GM20000 (cell line): ENCODE measurements at places on chromosomes 13 and 19.

DNA sequence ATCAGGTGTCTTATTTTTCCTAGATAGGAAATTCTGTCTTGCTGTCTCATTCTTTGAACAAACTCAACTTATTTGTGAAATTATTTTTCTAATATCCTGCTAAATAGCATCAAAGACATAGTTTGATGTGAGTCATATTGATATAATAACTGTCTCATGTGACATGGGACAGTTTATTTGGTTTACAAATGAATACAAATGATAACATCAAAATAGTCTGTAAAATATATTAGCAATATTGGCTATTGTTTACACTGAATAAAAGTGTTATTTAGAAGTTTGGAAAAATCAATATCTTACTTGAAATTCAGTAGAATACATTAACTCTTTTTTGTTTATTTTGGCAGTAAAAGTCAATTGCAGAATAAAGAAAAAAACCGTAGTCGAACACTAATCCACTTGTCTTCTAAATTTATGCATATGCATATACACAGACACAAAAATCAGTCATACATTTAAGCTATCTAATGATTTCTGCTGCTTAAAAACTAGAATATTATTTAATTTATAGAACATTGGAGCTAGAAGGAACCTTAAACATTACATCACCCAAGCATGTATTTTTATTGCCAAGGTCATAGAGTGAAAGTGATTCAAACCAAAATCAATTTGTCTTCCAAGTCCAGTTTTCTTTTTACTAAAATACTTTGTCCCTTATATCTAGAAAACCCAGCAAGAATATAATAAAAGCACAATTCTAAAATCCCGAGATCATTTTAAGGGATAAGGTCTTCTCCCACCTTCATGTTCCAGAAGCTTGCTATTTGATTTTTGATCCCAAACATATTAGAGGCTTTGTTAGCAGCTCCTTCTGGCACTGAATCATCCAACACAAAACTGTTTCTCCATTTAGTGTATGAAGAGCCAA lies 776.5 kb upstream of the SLITRK1 start:
- no peak for DNase-seq

GRCh38 chr19:40420766-40421765 lies 4.7 kb downstream of the SERTAD1 start:
- peak; percentile 80 for DNase-seq

GRCh38 chr13:91383836-91384235 lies 14.6 kb upstream of the GPC5 start:
- no peak for DNase-seq

DNA sequence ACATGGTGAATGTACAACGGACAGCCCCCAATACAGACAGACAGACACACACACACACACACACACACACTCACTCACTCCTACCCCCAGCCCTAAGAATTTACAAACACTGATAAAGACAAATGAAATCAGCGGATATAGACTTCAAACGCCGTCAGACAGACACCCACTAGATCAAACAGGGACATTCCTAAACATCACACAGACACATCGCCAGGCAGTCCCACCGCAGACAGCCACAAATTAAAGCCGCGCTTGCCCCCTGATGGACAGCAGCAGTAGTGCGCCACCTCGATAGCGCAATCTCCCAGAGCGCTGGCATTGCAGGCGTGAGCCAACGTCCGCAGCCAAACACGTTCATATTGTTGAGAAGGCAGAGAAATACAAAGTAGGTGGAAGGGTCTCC lies 24.7 kb upstream of the ADGRE1 start:
- peak; percentile 85 for DNase-seq

DNA sequence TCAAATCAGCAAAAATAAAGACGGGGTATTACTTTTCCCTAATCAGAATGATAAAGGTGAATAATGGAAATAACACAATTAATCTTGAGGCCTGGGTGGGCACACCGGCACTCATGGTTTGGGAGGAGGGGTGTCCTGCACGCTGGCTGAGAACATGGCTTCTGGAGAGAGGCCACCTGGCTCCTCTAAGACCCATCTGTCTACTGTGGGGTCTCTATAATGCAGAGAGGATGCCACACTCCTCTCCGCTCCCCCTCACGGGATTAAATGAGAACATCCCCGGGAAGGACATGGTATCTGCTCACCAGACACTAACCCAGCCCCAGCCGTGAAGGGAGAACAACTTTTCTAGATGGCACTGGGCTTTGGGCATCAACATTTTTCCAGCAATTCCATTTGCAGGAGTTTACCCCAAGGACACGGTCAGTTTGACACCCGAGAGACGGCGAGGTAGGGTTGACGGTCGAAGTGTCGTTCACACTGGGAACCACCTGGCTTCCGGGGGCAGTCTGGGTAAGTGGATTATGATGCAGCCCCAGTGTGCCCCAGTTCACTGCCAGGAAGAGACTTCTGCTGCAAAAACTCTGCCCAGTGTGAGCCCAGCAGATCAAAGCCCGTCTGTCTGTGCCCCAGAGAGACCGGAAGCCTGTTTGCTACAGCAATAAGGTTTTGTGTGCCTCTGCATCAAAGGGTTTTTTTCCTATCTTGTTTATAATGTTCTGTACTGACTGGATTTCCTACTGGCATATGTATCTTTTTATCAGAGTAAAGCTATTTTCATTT lies 56.6 kb downstream of the CEBPG start:
- DNase-seq, result no peak

GRCh38 chr13:34816245-34816884 lies 125.7 kb upstream of the NBEA start:
- DNase-seq, result no peak

DNA sequence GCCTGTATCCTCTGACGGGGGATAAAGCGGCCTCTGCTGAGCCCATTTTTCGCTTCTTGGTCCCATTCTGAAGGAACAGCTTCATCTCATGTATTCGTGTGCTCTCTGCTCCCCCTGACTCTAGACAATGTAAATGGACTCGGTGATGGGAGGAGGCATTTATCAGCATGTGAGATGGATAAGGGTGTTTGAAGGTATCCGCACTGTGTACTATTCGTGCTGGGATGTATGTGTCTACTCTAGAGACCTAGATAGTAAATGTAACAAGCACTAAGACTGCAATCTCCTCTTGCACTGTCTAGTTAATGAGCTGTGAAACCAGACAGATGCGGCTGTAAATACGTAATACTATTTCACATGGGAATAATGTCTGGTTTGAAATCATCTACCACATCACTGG lies 134.6 kb upstream of the ARGLU1 start:
- no peak for DNase-seq

GRCh38 chr13:21902709-21903098 lies 231.8 kb downstream of the FGF9 start:
- DNase-seq, result no peak

DNA sequence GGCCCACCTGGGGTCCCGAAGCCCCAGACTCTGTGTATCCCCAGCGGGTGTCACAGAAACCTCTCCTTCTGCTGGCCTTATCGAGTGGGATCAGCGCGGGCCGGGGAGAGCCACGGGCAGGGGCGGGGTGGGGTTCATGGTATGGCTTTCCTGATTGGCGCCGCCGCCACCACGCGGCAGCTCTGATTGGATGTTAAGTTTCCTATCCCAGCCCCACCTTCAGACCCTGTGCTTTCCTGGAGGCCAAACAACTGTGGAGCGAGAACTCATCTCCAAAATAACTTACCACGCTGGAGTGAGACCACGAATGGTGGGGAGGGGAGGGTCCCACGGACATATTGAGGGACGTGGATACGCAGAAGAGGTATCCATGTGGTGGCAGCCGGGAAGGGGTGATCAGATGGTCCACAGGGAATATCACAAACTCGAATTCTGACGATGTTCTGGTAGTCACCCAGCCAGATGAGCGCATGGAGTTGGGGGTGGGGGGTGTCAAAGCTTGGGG lies 1.0 kb upstream of the ICAM5 start:
- DNase-seq, result peak; percentile 85

DNA sequence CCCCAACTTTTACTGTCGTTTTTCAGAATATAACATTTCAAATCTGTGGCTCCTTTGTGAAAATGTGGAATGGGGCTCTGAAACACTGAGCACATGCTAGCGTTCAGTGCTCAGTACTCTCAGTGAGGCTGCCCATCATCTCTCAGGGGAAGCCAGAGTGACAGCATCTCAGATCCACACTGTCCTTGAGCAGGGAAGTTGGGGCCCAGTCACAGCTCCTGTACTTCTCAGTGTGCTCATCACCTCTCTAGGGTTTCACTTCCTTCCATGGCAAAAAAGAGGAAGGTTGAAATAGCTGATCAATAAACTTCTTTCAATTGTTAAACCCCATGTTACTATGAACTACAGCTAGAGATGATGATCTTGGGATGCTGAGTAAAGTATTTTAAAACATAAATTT lies 565.9 kb upstream of the SPRY2 start:
- no peak for DNase-seq

- peak; percentile 97 for DNase-seq
Observed at GRCh38 chr19:45423589-45424190, at the start of gene ERCC1. Gene ERCC1, minus strand, starts transcription at chr19:45423917. Its CDS starts 543 bp downstream, at chr19:45423374.

DNA sequence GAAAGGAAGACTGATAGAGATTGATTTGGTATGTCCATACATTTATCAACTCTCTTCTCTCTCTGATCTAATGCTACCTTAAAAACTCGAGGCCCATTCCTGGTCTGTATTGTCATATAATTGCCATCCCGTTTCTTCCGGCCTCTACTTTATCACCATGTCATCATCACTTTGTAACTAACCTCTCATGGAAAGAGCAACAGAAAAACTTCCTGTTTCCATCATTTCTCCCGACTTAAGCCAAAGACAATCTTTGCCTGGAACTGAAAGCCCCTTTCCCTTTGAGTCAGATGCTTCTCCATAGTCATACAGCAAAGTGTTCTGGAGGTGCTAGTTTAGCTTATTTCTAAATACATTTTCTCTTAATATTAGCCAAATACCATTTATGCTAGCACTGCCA lies 2.8 kb upstream of the STOML3 start:
- DNase-seq, result no peak

DNA sequence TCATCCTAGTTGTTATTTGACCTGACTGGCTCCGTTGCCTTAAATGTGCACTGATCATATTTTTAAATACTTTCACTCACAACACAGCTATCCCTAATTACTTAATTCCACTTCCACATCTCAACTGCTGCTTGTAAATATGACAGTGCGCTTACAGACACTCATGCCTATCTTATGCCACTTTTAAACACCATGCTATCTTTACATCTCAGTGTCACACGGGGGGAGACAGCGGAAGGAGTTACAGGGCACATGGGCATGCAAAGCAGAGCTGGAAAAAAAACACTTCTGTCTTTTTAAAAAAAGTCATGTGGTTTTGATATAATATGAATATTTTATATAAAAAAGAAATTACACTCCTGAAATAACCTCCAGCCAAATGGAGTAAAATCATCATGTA lies 44.1 kb downstream of the SMAD9 start:
- DNase-seq, result no peak

GRCh38 chr13:23289917-23290357 lies 109.2 kb downstream of the SGCG start:
- DNase-seq, result no peak

DNA sequence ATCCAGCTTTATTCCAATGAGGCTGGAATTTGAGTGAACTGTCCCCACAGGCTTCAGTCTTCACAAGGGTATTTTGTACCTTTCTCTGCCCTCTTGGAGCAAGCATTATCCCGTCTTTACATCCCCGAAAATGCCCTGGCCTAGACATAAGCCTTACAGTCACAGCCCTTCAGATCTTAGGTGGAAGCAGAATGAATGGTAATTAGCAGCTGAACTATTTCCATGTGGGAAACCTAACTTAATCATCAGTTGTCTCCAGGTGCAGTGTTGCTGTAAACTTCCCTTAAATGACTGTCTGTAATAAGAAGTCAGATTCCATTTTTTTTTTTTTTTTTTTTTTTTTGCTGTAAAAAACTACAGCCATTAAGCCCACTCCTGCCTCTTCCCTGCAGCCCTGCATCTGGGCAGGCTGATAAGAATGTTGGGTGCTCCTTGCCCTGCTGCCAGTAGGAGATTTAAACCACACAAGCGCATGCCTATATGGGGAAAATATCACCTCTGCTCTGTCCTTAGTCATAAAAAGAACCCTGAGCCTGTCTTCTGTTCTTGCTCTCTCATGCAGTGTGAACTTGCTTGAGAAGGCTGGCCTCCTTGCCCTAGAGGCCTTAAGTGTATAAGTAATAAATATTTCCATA lies 426.8 kb upstream of the SLITRK5 start:
- DNase-seq, result no peak

GRCh38 chr13:30058429-30058828 lies 208.0 kb upstream of the UBL3 start:
- no peak for DNase-seq

DNA sequence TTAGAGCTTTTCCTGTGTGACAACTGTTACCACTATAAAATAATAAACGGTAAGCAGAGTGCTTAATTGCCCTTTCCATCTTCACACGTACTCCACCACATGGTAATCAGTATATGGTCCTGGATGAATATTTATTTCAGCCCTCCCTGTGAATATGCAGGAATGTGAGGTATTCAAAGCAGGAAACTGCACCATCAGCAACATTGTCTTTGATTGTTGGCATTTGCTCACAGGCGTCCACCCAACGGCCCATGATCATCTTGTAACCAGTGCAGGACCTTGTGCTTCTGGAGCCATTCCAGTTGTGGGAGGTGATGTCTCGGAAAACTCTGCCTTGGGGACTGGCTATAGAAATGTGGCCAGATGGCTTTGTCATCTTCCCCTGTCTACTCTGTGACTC lies 132.6 kb downstream of the COG6 start:
- no peak for DNase-seq

- DNase-seq, result no peak
Observed at GRCh38 chr19:56547535-56547934, 8.8 kb downstream of the ZFP28 start.
